Suppressor macrophage treated with lipopolysaccharide for 4 hours (primary cell): ENCODE measurements at places on chromosomes 5 and 9.
A peak's percentile ranks its signal among the peaks of the same experiment; 100 is the strongest.

- no peak for DNase-seq
Observed at GRCh38 chr9:91038483-91039124, 237.0 kb downstream of the SYK start.

DNA sequence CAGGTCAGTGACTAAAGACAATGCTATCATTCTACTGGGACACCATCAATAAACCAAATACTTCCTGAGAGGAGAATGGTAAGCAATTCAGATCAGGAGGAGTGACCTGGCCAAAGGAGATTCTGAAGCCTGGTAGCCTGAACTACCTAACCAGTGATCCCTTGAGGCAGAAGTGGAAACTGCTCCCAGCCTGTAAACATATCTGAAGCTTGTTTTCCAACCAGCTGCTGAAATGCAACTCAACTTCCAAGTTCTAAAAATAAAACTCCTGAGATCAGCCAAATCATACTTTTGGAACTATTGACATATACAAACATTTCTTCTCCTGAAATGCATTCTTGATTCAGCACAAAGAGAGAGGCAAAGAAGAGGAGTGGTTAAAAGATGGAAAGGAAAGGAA lies 204.1 kb downstream of the EBF1 start:
- DNase-seq: no peak

GRCh38 chr9:137313956-137314560 lies 12.0 kb upstream of the NRARP start:
- DNase-seq: no peak

GRCh38 chr5:160750938-160751657 lies 100.9 kb downstream of the ATP10B start:
- no peak for DNase-seq

DNA sequence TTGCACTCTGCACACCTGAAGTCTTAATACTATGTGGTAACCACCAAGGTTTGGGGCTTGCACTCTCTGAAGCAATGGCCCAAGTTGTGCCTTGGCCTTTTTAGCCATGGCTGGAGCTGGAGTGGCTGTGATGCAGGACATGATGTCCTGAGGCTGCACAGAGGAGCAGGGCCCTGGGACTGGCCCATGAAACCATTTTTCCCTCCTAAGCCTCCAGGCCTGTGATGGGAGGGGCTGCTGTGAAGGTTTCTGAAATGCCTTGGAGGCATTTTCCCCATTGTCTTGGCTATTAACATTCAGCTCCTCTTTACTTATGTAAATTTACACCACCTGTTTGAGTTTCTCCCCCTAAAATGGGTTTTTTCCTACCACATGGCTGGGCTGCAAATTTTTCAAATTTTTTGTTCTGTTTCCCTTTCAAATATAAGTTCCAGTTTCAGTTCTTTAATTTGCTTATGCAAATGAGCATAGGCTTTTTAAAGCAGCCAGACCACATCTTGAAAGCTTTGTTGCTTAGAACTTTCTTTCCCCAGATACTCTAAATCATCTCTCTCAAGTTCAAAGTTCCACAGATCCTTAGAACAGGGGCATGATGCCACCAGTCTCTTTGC lies 237.4 kb upstream of the DMAC1 start:
- no peak for DNase-seq

DNA sequence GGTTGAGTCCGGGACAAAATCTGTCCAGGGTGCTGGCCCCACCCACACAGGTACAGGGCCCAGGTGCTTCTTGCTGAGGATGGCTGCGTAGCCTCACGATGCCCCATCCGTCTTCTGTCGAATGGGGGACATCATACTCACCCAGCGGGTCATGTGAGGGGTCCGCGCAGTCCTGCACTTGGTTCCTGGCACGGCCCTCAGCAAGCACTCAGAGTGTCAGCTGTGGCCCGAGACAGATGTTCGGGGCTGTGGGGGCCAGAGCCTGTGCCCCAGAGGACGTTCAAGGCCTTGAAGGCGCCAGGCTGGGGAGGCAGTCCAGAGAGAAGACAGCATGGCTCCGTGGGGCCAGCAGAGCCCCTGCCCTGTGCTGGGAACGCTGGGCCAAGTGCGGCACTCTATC lies 27.8 kb downstream of the NR5A1 start:
- no peak for DNase-seq

GRCh38 chr5:111682641-111683040 lies 74.4 kb downstream of the NREP start:
- no peak for DNase-seq

DNA sequence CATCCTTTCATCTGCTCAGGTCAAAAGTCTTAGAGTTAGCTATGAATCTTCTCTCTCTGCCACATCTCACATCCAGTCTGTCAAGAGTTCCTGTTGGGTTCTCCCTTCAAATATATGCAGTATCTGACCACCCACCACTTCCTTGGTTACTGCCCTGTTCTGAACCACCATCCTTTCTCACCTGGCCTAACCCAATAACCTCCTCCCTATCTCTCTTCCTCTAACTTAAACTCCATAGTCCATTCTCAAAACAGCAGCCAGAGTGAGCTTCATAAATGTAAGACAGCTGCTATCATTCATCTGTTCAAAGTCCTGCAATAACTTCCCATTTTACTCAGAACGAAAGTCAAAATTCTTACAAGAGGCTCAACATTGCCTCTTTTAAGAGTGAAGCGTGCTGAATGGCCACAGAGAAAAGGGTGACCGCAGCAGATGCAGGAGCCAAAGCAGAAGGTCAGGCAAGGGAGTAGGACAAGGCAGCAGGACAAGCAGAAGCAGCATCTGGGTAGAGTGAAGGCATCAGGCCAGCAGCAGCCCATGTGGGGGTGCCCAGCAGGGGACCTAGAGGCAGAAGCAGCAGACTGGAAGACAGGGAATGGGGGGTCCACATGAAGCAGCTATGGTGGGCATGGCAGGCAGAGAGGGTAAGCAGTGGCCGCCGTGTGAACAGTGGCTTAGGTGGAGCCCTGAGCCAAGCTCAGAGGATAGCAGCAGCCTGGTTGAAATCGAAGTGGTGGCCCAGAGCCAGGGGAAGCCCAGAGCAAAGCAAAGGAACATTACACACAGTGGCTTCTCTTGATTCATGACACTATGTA lies 39.3 kb upstream of the CDC42SE2 start:
- DNase-seq: peak; percentile 93

DNA sequence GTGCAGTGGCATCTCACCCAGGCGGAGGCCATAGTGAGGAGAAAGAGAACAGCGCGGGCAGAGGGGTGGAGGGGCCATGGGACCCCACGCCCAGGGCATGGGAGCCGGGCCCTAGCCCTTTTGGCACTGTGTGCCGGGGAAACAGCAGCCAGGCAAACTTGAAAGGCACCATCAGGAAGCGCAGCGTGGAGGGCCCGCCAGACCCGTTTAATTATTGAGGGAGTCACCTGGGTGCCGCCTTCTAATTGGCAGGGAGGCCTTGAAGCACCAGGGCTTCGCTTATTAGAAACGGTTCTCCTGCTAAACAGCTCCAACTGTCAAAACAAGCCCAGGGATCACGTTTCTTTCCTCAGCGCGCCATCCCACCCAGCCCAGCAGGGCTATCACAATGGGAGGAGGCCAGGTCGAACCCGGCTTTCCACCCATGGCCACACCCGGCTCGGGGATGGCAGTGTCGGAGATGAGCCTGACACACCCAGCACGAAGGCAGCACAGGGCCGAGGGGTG lies 104.6 kb upstream of the SARDH start:
- DNase-seq: no peak

- DNase-seq: no peak
Observed at GRCh38 chr9:16282718-16283117, 587.8 kb downstream of the BNC2 start.

DNA sequence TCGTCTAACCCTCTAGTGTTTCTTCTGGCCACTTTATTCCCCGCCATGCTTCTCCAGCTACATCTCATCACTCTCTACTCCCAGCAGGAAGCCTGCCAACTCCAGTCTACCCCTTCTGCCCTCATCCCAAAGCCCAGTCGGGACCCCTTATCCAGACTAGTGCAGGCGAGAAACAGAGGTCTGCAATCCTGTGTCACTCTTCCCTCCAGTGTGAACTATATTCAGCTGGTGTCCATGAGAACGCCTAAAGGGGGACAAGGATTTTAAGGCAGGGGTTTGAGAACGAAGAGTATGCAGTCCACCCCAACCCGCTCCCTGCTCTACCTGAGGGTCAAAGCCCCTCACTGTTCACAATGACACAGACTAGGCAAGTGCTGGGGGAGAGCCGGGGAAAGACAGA lies 41.7 kb upstream of the GABRP start:
- no peak for DNase-seq

DNA sequence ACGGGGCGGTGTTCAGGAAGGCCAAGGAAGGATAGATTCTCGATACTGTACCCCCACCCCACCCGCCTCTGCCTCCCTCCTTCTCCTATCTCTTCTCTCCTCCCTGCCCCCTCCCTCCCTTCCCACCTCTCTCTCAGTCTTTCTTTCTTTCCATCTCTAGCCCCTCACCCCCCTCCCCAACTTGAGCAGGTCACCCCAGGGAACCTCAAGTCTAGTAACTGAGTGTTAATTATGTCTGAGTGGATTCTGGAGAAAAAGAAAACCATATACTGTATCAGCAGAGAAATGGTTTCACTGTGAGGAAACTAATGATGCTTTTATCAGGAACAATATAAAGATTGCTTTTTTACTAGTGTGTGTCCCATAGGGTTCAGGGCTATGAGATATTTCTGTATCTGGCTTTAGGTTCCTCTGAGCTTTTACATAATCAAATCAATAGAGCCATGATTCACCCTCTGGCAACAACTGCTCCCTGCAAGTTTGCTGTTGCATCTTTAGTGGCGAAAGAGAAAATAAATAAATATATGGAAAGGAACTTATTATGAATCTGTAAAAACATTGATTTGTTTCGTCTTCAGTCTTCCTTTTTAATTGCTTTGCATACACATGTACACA lies 639.7 kb downstream of the CCDC171 start:
- no peak for DNase-seq

GRCh38 chr9:129999141-129999510 lies 43.9 kb downstream of the FNBP1 start:
- DNase-seq: no peak

GRCh38 chr5:127029581-127030258 lies 638 bp downstream of the MARCHF3 start:
- peak; percentile 53 for DNase-seq

DNA sequence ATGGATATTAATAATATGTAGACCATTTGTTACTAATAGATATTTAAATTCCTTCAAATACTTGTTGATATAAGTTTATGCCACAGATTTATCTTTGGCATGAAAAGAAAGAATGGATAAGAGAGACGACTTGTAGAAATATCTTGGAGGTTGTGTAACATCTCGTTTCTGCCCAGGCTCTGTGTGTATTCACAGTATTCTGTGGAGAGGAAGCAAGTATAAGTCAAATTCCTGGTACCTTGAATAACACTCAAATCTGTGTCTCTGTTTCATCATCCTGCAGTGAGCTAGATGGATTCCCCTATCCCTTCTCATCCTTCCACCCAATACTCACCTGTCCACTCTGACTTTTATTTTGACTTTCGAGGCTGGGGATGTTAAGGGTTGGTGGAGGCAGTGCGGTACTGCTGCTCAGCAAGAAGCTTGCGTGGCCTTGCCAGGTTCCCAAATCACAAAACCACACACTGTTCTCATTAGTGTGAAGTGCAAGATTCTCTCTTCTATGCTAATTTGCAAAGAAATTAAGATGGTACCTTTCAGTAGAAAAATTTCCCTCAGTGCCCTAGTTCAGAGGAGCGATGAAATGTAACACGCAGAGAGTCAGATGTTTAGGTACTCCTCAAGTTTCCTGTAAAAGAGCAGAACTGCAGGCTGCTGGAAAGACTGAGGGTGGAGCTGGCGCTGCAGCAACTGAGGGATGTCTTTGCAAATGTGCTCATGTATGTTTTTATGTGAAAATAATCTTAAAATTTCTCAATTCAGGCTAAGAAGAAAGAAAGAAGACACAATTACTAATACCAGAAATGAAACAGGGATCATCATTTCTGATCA lies 42.6 kb upstream of the ANKRD18A start:
- DNase-seq: no peak

GRCh38 chr5:33371660-33372059 lies 69.1 kb upstream of the TARS1 start:
- DNase-seq: no peak

- no peak for DNase-seq
Observed at GRCh38 chr5:44891116-44891515, 82.4 kb downstream of the MRPS30 start.

GRCh38 chr9:109894921-109895758 lies 115.1 kb downstream of the PALM2AKAP2 start:
- no peak for DNase-seq

DNA sequence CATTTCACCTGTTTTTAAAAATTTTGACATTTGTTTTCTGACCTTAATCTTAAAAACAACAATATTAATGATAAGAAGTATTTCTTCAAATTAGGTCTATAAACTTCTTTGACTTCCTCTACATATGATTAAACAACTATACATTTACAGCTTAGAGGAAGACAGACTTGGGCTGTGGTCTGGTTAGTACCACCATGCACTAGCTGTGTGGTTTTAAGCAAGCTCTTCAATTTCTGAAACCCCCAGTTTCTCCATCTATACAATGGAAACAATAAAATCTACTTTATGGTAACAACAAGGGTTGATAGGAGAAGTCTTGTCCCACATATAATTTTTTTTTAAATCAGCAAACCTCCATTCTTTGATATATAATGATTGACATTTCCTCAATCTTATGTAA lies 15.7 kb downstream of the ANKDD1B start:
- no peak for DNase-seq

- no peak for DNase-seq
Observed at GRCh38 chr5:118451697-118452247, 536.6 kb downstream of the DTWD2 start.

GRCh38 chr9:133164191-133164590 lies 477 bp upstream of the GBGT1 start:
- no peak for DNase-seq

GRCh38 chr5:66171349-66172344 lies 27.5 kb downstream of the SREK1 start:
- peak; percentile 53 for DNase-seq

DNA sequence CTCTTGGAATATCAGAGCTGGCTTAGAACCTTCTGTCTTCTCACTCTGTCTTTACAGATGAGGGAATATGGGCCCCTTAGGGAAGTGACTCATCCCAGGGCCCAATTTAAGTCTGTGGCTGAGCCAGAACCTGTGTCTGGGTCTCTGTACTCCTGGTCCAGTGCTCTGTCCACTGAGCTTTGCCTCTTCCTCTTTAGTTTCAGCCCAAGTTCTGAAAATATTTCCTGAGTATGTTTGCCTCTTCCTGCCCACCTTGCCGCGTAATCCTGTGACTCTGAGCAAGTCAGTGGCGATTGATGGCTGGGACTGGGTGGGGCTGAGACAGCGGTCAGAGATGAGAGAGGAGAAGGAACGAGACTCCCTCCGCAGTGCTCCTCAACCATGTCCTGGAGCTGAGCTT lies 7.8 kb downstream of the IER5L start:
- peak; percentile 22 for DNase-seq
